ENCODE measurements at places on chromosomes 6 and 20.

- peak; percentile 69 for DNase-seq
These were observed 58.0 kb downstream of the SULF2 start for GRCh38 chr20:47727170-47727880.

- DNase-seq: no peak
These were observed 112.9 kb upstream of the DTNBP1 start for GRCh38 chr6:15775741-15776140.

DNA sequence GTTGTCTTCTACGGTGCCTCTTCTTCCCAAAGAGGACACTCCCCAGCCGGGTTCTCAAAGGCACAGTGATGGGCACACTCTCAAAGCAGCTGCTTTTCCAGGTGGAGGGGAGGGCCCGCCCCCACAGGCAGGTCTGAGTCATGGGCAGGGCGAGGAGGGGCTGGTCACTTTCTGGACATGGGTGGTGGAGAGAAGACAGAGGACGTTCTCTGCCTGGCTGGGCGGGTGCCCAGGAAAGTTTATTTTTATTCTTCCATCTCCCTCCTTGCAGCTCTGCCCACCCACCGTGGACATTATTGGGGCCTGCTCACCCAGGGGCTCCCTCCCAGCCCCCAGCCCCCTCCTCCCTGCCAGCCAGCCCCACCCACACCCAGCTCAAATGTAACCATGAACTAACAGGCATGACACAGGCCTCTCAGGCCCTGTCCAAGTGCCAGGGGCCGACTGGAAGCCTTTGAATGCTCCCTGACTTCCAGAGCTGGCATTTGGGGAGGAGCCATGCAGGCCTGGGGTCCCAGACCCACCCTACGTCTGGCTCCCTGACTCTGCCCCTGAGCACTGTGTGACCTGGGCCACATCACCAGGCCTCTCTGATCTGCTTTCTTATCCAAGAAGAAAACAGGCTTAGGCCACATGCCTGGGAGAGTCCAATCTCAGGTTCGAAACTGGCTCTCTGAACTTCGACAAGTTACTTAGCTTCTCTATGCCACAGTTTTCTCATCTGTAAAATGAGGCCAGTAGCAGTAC is 8.0 kb downstream of the TGM2 start:
- DNase-seq: no peak

DNA sequence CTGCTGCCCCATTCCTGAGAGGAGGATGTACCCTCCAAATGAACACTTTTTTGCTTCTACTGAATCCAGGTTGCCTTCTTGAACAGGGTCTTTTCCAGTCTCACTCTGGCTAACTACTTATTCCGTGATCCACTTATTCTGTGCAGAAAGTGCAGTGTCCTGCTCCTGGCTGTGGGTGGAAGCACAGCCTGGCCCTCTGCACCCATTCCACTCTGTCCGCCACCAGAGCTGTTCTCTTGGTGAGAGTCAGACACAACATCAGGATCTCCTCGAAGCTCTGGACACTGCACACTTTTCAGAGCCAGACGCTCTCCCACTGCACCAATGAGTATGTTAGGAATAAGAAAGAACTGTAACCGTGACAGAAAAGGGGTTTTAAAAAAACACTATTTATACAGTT is 174.2 kb downstream of the MCHR2 start:
- no peak for DNase-seq

GRCh38 chr6:79630883-79631692 is at the start of gene SH3BGRL2:
Gene SH3BGRL2, plus strand, starts transcription at chr6:79631329. Its CDS starts 133 bp downstream, at chr6:79631462.
- DNase-seq: peak; percentile 80

DNA sequence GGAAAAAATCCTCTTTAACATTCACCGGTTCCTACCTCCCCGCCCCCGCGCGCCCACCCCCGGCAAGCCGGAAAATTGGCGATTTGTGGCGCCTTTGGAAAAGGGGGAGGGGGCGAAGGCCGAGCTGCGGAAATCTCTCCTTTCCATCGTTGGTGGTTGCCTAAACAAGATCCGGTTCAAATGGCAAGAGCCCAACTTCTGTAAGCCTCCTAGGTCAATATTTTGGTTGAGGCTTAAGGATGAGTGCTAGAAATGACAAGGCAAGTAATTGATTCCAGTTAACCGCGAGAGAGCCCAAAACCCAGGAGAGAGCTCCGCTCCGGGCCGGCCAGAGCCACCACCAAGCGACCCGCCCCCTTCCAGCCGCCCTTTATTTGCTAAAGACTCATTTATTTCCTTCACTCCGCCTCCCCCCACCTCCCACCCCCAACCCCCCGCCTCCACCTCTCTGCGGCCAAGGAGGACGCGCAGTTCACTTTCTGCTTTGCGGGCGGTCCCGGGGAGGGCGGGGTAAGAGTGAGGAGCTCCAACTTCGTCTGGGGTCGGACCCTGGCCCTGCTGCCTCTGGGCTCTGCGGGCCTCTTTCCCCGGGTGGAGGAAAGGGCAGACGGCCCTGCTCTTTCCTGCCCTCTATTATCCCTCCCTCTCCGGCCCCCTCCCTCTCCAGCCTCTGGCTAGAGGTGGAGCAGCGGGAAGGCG is 838 bp upstream of the NKX2-2 start:
- DNase-seq: no peak

DNA sequence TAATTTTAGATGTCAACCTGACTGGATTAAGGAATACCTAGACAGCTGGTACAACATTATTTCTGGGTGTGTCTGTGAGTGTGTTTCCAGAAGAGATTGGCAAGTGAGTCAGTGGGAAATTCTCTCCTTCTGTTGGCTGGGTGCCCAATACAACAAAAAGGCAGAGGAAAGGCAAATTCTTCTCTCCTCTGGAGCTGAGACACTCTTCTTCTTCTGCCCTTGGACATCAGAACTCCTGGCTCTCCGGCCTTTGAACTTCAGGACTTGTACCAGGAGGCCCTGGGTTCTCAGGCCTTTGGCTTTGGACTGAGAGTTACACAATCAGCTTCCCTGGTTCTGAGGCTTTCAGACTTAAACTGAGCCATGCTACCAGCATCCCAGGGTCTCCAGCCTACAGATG is 7.8 kb upstream of the BTN3A1 start:
- DNase-seq: peak; percentile 54

- no peak for DNase-seq
These were observed 18.6 kb downstream of the TTPAL start for GRCh38 chr20:44494266-44494665.

DNA sequence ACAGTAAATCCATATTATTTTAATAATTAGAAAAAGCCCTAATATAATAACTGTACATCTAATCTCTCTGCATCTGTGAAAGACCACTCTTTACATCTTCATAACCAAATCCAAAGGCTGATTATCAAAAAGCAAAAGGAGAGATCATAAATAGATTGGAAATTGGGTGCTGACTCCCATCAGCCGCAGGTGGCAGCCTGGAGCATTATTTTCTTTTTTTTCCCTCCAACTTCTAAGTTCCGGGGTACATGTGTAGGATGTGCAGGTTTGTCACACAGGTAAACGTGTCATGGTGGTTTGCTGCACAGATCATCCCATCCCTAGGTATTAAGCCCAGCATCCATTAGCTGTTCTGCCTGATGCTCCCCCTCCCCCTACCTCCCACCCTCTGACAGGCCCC is 30.5 kb downstream of the LRP11 start:
- DNase-seq: no peak

- no peak for DNase-seq
These were observed 216.0 kb downstream of the SAMD5 start for GRCh38 chr6:147724454-147724853.

DNA sequence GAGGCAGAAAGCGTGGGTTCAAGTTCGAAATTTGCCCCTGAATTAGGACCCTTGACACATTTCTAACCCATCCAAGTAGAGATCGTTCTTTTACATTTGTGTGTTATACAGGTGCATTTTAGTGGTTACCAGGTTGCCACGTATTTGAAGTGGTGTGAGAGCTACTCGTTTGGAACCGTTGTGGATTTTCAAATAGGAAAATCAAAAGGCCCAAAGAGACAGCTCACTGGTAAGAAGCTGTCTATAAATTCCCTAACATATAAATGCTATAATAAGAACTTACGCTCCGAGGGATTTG is 1.6 kb upstream of the REV3L start:
- DNase-seq: no peak
